Stimulated activated CD8-positive, alpha-beta memory T cell treated with anti-CD3 and anti-CD28 coated beads, Interleukin-2, amount 100 ng/mL, for 1 hour (primary cell): ENCODE measurements at places on chromosomes 4 and X.

DNA sequence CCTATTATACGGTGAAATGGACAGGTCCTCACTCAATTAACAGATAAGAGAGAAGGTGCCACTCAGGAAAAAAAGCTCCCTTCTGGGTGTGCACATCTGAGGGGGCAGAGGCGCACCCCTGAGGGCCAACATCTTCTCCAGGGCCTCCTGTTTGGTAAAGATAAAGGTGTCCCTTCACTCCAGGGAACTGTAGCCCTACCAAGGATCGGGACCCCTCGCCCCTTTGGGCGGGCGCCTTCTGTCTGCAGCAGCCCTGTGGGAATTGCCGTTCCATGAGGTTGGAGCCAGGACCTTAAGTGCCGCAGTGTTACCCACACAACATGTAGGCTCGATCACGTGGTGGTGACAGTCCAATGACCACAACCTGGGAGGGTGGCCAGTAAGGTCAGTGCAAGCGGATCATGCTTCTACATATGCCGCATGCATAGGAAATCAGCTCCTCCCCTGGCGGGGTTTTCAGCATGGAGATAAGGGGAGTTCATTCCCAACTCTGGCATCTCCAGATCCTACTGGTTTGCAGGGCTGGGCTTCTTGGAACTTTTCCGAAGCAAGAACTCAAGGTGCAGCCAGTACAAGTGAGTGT is 253.3 kb downstream of the EVC2 start:
- no peak for DNase-seq

- no peak for DNase-seq
These were observed 1.4 kb downstream of the C4orf36 start for GRCh38 chr4:86890790-86891189.

GRCh38 chr4:77201343-77201742 is 44.3 kb downstream of the CCNG2 start:
- no peak for DNase-seq

DNA sequence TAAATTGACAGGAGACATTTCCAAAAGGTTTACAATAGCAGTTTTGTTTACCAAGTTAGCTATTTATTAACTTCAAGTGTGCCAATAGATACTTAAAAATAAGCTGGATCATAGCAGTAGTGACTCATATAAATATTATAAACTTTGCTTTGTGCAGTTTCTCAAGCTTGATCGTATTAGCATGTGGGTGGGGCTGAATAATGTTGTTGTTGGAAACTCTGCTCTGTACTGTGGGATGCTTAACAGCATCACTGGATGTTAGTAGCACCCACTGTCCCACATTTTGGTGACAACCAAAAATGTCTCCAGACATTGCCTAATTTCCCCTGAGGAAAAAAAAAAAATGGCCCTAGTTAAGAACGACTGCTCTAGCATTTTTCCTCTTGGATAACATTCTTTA is 855.2 kb upstream of the ADGRL3 start:
- no peak for DNase-seq

GRCh38 chr4:19592391-19592790 is 659.3 kb upstream of the SLIT2 start:
- no peak for DNase-seq
